ENCODE measurements at places on chromosomes 1 and 21.
A peak's percentile ranks its signal among the peaks of the same experiment; 100 is the strongest.

GRCh38 chr1:7042322-7043190 lies 257.3 kb downstream of the CAMTA1 start:
- no peak for DNase-seq

- no peak for DNase-seq
These were observed 25.1 kb downstream of the TMEM201 start for GRCh38 chr1:9613625-9614299.

DNA sequence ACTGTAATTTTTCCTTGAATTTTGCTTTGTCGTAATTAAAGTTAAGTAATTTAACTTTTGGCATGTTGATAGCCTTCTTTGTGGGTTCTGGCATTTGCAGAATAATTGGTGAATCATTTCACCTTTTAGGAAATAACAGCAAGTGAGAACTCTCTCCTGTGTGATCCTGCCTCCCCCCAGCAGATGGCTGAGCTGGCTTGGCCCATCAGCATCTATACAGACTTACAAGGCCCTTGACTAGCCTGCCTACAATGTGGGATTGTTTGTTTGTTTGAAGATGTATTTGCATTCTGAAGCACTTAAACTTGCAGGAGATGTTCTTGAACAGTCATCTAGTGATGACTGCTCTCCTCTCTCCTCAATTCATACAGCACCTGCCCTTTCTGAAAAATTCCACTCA lies 55.9 kb downstream of the MACO1 start:
- DNase-seq: no peak

DNA sequence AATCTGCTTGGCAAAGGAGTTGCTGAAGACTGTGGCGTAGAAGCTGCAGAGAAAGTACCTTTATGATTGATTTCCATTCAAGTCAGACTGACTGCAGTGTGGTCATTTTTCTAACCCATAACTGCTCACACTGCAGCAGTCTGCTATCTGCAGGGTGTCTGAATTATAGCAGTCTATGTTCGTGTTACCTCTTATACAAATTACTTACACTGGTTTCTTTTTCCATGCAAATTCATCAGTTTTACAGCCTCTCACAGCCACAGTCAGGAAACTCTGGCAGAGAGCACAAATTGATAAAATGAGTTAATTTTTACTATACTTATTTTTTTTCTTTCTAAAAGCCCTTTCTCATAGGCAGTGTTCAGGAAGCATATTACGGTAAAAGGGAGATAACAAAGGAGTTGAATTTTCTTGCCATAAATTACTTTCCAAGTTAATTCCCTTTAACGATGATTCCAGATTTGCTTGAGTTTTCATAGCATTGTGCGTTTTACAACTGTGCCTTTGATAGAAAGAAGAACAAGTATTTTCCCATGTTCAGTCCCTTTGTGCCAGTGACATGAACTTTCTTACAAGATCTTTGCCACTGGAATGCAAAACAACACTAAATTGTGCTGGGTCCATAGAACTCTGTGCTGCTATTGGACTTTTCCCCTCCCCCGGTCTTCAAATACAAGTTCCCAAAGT lies 261.5 kb downstream of the NFIA start:
- DNase-seq: no peak

DNA sequence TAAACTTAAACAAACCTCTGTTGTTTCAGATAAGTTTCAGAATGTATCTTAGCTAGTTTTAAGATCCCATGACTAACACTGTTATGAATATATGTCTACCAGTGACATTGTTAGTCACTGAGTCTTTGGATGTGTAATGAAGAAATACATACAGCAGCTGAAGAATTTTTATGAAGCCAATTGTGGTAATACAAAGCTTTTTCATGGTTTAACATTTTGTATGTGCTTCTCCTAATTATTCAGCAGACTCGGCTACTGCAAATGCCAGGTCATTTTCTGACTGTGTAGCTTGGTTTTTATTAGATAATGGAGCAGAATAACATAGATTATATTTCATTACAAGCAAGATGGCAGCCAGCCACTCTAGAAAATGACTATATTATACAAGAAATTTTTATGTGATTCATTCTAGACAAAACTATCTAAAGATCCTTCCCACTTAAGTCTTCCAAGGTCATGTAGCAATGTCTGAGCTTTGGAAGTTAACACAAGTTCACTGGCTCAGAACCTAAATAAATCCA lies 147.8 kb downstream of the TNFSF18 start:
- DNase-seq: no peak

DNA sequence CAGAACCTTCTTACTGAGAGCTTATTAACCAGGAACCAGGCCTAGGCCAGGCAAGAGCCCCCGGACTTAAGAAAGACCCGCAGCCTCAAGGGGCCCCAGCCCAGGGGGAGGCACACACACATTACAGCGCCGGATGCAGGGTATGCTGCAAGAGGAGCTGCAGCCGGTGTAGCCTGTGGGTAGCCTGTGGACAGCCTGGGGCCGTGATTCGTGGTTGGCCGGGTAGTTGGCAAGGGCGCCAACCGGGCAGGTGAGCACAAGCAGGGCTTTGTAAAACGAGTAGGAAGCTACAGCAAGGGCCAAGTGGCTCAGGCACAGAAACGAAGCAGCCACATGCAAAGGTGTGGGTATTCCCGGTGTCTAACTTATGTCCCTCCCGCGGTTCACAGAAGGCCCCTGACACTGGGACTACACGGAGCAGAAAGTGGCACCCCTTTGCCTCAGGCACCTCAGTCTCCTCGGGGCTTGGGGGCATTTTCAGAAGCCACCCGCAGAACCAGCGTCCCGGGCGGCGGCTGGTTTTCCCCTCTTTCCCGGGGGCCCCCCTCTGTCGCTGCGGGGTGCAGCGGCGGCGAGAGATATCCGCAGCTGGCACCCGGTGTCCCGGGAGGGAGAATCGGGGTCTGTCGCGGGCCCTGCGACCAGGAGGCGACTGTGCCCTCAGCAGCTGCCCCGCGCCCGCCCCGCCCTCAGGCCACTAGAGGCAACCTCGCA lies 40.8 kb downstream of the KIAA1614 start:
- DNase-seq: no peak

- no peak for DNase-seq
These were observed 12.6 kb upstream of the IL12RB2 start for GRCh38 chr1:67294836-67295617.

GRCh38 chr1:13700521-13701270 lies 708 bp downstream of the PRDM2 start:
- no peak for DNase-seq

- DNase-seq: no peak
These were observed 16.2 kb downstream of the OR2L13 start for GRCh38 chr1:248111157-248111556.

GRCh38 chr1:169363046-169363730 lies 4.4 kb downstream of the NME7 start:
- DNase-seq: no peak

DNA sequence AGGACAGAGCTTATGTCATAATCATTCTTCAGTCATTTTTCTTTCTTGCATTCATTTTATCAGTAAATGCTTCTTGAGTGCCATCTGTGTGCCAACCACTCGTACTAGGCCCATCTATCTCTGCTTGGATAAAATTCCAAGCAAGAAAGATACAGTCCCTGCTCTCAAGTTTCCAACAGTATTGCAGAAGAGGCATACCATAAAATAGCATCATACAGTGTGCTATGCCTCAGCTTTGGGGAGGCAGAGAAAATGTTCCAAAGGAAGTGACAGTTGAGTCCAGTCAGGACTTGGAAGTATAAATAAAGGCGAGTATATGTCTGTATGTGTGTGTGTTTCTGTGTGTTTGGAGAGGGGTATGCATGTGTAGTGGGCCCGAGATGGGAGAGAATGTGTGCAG lies 113.4 kb upstream of the HOOK1 start:
- DNase-seq: no peak

GRCh38 chr1:1305300-1306069 lies 2.2 kb downstream of the ACAP3 start:
- no peak for DNase-seq

GRCh38 chr21:28663111-28663693 lies 329.5 kb downstream of the LTN1 start:
- no peak for DNase-seq

- no peak for DNase-seq
These were observed 43.2 kb downstream of the CNN3 start for GRCh38 chr1:94883691-94884090.

DNA sequence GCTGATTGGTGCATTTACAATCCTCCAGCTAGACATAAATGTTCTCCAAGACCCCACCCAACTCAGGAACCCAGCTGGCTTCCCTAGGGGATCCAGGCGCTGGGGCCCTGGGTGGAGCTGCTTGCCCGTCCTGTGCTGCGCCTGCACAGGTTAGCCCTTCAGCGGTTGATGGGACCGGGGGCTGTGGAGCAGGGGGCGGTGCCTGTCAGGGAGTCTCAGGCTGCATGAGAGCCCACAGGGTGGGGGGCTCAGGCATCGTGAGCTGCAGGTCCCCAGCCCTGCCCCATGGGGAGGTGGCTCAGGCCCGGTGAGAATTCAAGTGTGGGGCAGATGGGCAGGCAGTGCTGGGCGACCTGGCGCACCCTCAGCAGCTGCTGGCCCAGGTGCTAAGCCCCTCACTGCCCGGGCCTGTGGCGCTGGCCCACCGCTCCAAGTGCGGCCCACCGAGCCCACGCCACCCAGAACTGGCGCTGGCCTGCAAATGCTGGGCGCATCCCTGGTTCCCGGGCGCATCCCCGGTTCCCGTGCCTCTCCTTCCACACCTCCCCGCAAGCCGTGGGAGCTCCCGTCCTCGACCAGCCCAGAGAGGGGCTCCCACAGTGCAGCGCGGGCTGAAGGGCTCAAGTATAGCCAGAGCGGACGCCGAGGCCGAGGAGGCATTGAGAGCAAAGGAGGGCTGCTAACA lies 23.1 kb upstream of the CLCA4 start:
- no peak for DNase-seq

DNA sequence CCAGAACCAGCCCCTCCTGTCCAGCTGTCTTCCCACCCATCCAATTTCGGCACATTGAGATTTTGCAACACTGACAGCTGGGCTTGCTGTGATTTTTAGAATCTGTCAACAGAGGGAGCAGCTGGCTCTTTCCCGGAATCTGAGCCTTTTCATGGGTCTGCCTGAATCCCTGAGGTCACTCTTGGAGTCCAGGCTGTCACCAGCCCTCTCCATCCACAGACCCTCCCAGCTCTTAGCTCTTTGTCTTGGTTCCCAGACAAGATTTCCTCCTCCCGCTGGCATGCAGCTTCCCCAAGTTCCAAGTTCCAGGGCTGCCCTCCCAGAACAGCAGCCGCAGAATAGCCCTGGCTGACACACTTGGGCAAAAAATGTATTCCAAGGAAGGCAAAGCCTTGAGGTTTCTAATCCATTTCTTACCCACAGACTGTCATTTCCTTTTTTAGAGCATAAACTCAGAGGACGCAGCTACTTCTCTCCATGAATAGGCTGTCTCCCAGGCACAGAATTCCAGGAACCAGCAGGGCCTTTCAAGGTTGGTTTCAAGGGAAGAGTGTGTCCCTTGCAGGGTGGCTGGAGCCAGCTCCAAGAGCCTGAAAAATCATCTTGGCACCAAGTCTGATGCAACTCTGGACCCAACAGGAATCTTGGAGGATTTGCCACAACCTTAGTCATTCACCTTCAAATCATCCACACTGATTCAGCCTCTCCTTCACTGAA lies 7.1 kb upstream of the TMEM61 start:
- no peak for DNase-seq

GRCh38 chr1:248054671-248055070 lies 8.0 kb downstream of the OR2L3 start:
- DNase-seq: no peak

- no peak for DNase-seq
These were observed 321.5 kb upstream of the OLFM3 start for GRCh38 chr1:102318104-102318806.

DNA sequence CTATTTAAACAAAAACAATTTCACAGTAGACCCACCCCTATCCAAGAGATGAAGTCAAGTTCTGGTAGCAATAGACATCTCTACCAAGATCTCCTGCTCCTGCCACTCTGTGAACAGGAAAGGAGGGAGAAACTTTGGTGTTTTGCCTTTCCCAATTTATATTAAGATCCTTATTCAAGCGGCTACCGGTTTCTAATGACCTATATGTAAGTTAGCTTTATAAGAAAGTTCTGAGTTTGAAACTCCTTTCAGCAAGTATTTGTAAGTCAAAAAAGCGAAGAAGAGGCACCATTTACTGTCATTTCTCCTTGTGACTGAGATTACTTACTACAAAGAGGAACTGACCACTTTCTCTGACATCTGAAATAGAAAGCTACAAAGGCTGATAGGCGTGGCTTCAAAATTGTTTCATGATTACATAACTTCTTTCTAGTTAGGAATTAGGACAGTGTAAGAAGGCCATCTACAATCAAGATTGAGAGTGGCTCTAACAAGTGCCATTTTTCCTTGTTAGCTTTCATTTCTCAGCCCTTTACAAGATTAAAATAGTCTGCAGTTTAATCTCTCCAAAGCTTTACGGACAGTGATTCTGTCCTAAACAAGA lies at the start of gene MNDA:
MNDA (plus strand) TSS at position 448 of the 604 bp plus-strand sequence. CDS start 10,803 bp downstream, outside the sequence.
- DNase-seq: no peak

- DNase-seq: no peak
These were observed 31.3 kb downstream of the NCMAP start for GRCh38 chr1:24586970-24587820.

- DNase-seq: no peak
These were observed 114.2 kb downstream of the ZC3H11B start for GRCh38 chr1:219498666-219499065.

DNA sequence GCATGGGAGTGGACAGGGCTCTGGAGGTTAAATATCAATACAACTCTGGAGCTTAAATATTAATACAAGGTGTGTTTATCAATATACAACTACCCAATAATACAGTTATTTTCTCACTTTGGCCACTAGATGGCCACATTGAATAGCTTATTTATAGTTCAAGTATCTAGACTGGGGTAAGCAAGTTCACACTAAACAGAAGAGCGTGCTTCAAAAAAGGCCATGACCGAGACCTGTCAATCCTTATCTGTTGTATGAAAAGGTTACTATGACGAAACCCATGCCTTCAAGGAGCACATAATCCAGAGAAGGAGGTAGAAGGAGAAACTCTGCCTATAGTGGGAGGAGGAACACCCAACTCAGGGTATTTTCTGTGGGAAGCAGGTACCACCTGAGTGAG lies 29.1 kb downstream of the CHML start:
- DNase-seq: no peak

GRCh38 chr1:42962641-42963377 lies 4.1 kb upstream of the SLC2A1 start:
- peak; percentile 90 for DNase-seq

DNA sequence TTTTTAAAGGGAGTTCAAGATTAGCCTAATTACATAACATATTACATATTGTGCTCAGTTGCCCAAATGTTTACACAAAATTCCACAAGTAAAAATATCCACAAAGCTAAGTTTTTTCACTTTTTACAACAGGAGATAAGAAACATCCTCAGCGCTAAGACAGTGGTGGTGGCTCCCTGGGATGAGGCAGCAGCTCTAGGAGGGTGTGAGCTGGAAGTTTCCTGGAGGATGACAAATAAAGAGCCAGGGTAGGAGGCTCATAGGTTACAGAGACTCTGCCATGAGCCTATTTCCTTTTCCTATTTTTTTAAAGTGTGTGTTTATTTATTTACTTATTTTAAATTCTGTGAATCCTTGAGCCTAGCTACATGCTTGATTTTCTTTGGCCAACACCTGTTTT lies 91.7 kb downstream of the COL24A1 start:
- DNase-seq: no peak

DNA sequence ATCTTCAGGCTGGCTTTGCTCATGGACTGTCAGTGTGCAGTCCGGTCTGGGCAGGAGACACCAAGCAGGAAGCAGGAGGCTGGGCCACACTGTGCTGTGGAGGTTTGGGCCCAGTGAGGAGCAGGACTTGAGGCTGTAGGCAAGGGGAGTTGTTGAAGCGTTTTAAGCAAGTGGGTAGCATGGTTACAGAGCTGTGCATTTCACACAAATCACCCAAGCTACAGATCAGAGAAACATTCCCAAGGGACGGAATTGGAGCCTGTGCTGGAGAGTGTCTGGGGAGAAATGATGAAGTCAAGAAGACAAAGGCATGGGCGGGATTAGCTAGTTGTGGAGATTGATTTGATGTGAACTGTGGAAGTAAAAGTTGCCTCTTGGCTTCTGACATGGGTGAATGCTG lies 60.9 kb downstream of the KIF21B start:
- DNase-seq: no peak

All from ascending aorta (tissue), 2 donors.